Esophagus squamous epithelium (tissue), 5 donors: ENCODE measurements at places on chromosomes 3 and 15.

GRCh38 chr3:111810909-111811308 lies 48.2 kb upstream of the PHLDB2 start:
- no peak for DNase-seq

- no peak for DNase-seq
Measured at GRCh38 chr3:72205297-72205826, 420.4 kb upstream of the PROK2 start.

DNA sequence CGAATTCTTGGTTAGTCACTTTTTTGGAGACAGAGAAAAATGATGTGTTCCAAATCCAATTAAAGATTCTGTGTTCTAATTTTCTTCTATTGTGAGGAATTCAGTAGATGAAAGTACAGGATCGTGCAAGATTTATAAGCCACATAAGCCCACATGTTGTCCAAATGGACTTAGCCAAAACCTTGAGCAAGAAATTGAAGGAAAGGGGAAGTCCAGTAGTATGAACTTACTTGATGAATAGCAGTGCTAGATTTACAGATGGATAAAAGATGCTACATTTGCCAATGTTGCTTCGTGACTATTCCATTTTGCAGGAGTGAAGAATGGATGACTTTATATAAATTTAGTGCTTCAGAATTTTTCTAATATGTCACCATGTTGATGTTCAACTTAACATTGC lies 120.0 kb upstream of the ATP11B start:
- no peak for DNase-seq

DNA sequence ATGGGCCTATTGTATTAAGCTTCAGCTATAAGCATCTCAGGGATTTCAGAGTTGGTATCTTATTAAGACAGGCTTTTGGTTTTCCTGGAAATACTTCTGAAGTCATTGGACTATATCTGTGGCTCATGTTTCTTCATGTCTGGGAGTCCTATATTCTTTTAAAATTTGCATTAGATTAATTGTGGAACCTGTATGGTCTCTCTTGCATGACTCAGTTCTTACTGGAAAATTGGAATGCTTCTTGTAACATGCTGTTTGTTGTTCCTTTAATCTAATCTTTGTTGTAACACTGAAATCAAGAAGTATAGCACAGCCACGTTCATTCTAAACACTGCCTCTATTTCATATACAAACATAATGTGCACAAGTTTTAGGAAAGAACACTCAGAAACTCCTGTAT lies 208.1 kb downstream of the RBMS3 start:
- DNase-seq = no peak

DNA sequence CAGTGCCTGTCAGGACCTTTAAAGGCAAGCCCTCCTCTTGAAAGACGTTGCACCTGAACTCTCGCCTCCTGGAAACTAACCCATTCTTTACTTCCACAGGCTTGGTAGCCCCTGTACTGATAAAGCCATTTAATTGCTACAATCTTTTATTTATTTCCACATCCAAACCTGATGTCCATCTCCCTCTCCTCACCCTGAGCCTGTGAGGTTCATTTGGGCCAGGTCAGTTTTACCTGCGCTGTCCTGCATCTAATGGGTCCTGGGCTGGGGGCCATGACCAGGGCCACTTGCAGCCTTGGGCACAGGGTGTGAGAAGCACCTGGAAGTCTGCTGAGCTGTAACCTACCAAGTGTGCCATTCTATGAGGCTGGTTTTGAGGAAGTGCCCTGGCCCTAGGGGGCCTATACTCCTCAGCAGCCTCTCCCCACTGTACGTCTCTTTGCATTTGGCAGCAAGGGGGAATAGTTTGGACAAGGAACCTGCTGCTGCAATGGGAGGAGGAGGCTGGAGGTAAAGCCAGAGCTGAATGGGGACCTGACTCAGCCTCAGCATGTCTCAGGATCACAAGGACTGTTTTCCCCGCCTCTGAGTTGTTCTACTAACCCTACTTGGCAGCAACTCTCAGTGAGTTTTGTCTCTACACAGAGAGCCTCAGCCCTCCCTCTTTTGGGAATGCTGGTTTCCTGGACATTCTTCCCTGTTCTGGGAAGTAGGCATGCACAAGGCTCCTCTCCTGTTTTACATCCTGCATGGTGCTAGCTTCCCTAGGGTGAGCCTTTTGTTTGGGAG lies 53.8 kb downstream of the WDR76 start:
- no peak for DNase-seq

DNA sequence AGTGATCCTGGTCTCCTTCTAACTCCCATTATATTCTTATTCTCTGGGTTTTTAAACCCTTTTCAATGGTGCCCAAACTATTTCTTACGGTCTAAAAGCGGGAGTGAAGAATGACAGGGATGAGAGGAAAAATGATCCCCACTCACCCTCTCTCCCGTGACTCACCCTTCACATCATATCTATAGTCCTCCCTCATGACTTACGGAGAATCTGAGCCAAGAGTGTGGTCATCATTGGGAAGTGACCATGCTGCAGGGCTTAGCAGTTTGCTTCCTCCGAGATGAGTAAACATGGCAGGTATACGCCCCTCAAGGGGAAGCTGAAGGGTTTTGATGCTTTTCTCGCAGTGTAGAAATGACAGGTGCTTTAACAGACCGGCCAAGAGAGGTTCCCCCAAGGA lies 274.0 kb downstream of the RYR3 start:
- DNase-seq = no peak

GRCh38 chr3:191282251-191283185 lies 46.7 kb upstream of the CCDC50 start:
- no peak for DNase-seq

GRCh38 chr3:137610723-137611122 lies 153.4 kb upstream of the SOX14 start:
- DNase-seq = no peak

GRCh38 chr15:73924171-73924921 lies 1.9 kb upstream of the LOXL1 start:
- no peak for DNase-seq

- no peak for DNase-seq
Measured at GRCh38 chr3:129032716-129033115, 27.9 kb upstream of the GP9 start.

DNA sequence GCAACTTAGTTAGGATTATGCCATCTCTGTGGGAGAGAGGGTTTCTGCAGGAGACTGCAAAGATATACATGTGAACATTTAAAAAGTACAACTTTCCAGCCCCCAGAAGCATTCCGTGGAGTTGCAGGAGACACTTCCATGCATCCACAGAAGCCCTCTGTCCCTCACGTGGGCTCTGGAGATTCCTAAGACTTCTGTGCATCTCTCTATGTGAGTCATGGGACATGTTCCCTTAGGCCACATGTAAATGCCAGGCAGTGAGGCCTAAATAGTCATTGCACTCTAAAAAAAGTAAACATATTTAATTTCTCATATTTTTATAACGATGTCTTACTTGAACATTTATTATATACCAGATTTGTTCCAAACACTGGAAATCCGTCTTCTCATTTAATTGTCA lies 126.5 kb upstream of the ROPN1 start:
- no peak for DNase-seq

DNA sequence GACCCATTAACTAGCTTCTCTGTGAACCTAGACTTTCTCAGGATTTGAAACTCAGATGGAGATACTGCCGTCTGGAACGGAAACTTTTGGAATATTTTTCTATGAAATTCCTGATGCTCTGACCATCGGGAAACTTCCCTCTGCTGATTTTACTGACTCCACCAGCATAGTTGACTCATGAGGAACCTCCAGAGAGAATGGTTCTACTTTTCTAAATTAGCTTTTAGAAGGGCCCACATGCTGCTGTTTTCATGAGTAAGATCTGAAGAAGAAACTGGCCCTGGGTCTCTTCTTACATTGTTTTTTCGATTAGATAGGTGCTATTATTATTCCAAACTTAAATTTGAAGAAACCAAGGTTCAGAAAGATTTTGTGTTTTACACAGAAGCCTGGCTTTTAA lies 326.3 kb upstream of the NR2E3 start:
- no peak for DNase-seq

GRCh38 chr3:99966662-99967416 lies 147.5 kb downstream of the FILIP1L start:
- DNase-seq = no peak

GRCh38 chr3:56677286-56677685 lies 5.8 kb downstream of the TASOR start:
- DNase-seq = no peak

- DNase-seq = no peak
Measured at GRCh38 chr15:74301583-74302361, 65.6 kb downstream of the CCDC33 start.

DNA sequence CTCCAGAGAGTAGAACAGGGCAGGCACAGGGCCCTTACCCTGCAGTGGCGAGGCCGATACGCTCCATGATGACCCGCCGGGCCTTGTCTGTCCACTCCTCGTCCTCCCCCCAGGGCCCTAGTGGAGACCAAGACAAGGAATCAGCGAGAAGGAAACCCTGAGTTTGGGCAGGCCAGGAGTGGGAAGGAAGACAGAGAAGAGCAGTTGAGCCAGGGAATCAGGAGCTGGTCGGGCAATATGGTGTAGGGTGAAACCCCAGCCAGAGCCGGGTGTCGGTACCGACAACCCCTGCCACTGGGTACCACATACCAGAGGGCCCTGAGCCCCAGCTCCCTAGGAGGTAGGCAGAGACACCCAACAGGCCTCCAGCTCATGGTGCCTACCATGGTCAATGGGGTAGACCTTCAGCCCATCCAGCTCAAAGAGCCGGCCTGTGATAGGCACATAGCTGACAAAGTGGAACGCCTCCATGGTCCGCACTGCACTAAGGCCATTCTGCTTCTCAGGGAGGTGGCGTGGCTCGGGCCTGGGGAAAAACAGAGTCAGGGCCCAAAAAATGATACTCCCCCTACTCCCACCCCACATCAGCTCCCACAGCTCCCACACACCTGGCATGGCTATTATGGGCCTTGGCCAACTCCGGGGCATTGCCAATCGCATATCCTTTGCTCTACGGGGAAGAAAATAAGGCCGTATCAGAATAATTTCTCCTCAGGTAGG lies 38.0 kb downstream of the SEMA3G start:
- DNase-seq = no peak

GRCh38 chr3:43222590-43222989 lies 63.8 kb upstream of the SNRK start:
- no peak for DNase-seq

- DNase-seq = no peak
Measured at GRCh38 chr3:83523470-83524073, 1435.2 kb upstream of the CADM2 start.

GRCh38 chr3:170257145-170257544 lies 34.9 kb downstream of the PRKCI start:
- no peak for DNase-seq

DNA sequence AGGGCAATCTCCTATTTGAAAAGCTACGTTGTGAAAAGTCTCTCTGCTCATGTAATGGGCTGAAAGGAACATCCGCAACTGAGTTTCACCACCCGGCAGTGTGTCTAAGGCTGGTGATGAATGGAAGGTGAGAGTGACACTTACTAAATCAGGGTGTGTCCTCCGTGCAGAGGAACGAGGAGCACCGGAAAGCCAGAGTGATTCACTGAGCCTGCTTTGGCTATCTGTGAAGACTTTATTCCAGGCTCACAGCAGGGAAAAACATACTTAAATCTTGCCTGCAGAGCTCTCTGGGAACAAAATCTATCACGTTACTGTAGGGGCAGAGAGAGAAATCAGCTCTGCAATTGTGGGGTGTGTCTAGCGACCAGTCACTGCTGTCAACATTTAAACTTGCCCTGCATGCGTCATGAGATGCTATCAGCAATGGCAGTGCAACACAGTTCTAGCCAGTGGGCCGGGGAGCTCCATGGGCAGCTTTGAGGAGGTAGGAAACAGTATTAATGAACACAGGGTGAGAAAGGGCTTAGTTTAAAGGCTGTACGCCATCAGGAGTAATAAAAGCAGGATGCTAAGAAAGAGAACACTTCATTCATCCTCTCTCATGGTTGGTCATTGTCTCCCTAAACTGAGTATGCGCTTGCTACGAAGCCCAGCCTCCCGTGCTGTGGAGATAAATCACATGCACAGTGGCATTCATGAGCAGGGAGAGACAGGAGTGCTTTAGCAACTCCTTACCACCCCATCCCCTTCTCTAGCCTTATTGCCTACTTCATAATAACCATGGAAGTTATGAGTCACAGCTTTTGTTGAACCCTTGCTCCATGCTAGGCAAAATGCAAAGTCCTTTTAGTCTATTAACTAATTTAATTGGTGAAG lies 542.7 kb upstream of the ADAMTS9 start:
- no peak for DNase-seq

DNA sequence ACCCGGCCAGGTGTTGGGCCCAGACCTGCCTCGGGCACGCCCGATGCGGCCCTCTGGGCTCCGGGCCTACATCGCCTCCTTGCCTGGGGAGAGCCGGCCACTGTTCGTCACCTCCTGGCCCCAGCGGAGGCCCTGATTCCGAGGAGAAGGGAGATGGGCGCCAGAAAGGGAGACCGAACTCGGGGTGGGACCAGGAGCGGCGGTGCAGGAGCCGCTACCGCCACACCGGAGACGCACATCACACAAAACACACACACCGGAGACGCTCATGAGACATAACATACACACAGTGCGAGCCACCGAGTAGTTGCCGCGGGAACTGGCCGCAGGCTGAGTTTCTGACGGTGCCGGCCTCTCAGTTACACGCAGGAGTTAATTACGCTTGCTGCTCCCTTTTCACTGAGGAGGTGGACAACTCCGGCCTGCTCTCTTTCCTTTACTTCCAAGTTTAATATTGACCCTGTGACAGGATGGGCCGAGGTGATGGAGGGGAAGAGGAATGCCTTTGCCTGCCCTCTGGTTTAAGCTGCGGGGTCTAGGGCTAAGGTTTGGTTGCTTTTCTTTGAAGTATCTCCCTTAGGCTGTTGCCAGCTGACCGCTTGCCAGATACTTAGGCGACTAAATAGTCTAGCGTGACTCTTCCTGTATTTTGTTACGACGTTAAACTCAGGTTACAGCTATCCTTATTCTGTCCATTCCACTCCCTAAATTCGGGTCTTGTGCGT lies 570 bp downstream of the PCNP start:
- DNase-seq = no peak

- no peak for DNase-seq
Measured at GRCh38 chr15:78177447-78177873, 28.3 kb downstream of the IDH3A start.

- DNase-seq = no peak
Measured at GRCh38 chr3:32883817-32884216, 66.0 kb downstream of the TRIM71 start.

GRCh38 chr3:31389939-31390338 lies 142.8 kb upstream of the STT3B start:
- no peak for DNase-seq

DNA sequence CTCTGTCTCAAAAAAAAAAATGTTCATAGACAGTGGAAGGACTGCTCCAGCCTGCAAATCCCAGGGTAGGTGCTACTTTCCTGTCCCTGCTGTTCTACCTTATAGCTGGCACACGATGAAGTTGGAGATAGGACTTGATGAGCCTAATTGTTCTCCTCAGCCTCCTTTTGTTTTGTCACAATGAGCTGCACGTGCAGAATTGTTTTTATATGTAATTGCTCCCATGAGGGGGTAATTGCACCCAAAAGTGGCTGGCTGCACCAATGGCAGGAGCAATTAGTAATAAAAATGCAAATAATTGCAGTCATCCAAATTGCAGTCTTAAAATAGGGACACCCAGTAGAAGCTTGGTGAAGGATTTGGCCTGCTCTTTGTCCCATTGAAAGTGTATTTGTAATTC lies 63.0 kb upstream of the PFN2 start:
- DNase-seq = no peak
